ENCODE measurements at places on chromosomes 12 and 14. TPM values are rescaled to one million over a fixed set of nuclear protein-coding genes. Genes with fewer than 3 reads are reported as not detected.

DNA sequence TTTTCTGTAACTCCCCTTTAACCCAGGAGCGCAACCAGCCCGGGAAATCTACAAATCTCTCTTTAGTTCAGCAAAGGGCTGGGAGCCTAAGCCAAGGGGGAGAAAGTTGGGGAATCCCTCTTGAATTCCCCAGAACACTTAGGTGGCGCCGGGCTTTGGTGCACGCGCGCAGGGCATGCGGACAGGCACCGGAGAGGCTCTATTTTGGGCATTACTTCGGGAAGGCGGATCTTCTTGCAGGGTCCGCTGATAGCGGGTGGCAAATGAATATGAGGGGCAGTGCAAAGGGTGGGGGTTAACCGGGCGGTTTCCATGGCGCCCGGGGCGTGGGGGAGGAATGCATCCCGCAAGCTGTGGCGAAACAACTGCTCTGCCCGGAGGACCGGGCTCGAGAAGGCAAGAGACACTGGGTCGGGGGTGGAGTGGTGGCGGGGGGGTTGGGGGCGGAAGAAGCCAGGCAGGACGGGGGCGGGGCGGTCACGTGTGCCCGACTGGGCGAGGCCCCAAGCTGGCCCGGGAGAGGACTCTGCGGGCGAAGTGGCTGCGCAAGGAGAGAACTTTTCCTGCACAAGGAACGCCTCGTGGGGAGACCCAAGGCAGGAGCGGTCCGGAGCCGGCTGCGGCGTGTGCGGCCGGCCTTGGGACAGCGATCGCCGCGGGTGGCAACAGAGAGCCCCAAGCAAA is at the start of gene FLVCR2:
FLVCR2 (plus strand) TSS at position 519 of the 684 bp plus-strand sequence. CDS start 353 bp downstream, outside the sequence.
- DNase-seq = peak; percentile 96

- DNase-seq = no peak
These were observed 139.1 kb downstream of the SOX5 start for GRCh38 chr12:23810329-23810902.

Gene IFT81
- 15.1 TPM for total RNA-seq

Gene PLEKHG7
- total RNA-seq = not detected

Gene ABHD12B
- total RNA-seq = not detected

- no peak for DNase-seq
These were observed 319.8 kb downstream of the CEP128 start for GRCh38 chr14:80621701-80622100.

- DNase-seq = peak; percentile 92
These were observed 608 bp downstream of the PTGES3 start for GRCh38 chr12:56687223-56688128.

DNA sequence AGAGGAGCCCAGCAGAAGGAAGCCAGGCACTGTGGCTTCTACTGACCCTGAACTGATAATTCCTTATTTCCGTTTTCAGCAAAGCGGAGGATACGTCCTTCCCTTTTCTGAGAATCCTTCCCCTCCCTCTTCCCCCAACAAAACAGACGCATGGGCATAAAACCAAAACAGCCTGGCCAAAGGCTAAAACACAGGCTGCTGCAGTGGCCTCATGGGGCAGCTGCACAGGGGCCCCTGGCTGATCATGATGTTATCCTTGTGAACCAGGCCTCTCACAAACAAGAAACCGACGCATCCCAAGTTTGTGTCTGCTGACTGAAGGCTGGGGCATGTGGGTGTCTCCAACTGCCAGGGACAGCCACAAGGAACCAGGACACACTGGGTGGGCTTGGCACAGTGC is 23.4 kb upstream of the STON2 start:
- DNase-seq = no peak

DNA sequence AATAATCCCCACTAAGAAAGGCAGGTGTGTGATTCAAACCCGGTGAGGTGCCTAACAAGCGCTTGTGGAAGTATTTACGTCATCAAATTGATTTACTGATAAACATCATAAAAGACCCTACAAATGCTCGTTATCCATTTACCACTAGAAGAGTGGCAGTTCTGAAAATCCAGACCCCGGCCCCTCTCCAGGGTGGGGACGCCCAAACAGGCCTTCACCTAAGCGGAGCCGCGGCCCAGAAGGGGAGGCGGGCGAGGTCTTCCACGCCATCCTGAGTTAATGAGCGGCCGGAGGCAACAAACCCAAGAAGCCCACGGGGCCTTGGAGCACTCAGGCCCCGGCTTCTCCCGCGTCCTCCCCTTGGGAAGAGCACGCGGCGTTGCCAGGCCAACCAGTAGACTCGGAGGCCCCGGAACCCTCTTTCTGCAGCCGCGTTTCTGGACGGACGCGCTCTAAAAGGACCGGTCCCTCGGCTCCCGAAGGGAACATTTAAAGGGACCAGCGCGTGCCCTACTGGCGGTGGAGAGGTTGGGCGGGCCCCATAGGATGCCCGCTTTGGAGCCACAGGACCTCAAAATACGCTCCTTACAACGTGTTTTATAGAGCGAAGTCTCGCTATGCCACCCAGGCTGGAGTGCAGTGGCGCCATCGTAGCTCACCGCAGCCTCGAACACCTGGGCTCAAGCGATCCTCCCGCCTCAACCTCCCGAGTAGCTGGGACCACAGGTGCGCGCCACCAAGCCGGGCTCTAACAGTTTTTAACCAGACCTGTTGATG is 3.5 kb downstream of the PTPN21 start:
- DNase-seq = no peak

DNA sequence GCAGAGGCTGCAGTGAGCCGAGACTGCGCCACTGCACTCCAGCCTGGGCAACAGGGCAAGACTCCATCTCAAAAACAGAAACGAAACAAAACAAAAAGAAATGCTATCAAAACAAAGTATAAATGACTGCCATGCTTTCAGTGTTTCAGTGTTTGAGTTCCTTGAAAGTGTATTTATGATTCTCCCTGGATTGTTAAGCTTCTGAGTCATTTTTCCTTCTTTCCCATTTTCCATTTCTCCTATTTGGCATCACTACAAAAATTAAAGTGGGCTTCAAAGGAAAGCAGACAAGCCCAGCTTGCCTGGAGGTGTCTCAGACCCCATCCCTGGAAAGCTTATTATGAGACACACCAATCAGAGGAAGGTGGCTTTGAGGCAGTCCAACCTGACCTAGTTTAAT is 35.1 kb downstream of the NIN start:
- no peak for DNase-seq

Gene E2F7
- not detected for total RNA-seq

GRCh38 chr12:104747330-104747729 is 210.8 kb downstream of the SLC41A2 start:
- no peak for DNase-seq

- no peak for DNase-seq
These were observed 16.2 kb downstream of the TWF1 start for GRCh38 chr12:43789941-43790340.

Gene TTC6
- not detected for total RNA-seq

- DNase-seq = no peak
These were observed 22.3 kb downstream of the FBXW8 start for GRCh38 chr12:116933091-116933490.

GRCh38 chr12:52873832-52874572 is 25.2 kb upstream of the KRT78 start:
- peak; percentile 96 for DNase-seq

DNA sequence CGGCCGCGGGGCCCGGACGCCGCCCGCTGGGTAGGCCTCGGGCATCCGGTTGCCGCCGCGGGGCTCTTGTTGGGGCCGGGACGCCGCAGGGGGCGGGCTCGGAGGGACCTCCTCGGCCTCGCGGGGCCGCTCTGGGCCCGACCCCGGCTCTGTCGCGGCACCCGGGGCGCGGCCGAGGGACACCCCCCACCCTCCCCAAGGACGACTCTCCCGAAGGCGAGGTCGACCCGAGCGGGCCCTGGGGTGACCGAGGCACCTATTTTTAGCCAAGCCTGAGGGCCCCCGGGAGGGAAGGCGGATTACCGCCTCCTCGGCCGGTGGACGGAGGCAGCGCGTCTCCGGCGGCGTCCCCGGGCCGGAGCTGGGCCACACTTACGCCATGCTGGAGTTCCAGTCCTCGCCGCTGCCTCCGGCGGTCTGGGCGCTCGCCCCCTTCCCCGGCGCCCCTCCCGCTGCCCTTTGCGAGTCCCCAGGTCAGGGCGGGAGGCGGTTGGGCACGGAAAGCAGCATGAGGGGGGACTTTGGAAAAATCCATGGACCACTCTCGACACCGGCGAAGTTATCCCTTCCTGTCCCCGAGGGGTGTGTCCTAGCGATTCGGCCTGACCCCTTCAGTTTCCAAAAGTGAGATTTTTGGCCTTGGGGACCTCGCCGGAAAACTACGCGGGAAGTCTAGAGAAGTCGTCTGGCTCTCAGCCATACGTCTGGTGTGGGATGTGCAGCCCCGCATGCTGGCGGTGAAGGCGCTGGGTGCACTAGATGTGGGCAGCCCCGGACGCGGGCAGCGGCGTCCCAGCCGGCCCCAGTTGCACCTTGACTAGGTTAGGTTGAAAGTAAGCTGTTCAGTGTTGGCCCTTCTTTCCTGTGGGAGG is 699 bp downstream of the KTN1 start:
- no peak for DNase-seq

- no peak for DNase-seq
These were observed 51.7 kb downstream of the KANSL2 start for GRCh38 chr12:48630346-48630745.

Gene ANO4
- total RNA-seq = 0.06 TPM

GRCh38 chr14:20228681-20229080 is at the start of gene OR11H7:
OR11H7 (plus strand) TSS chr14:20228981.
- DNase-seq = no peak

DNA sequence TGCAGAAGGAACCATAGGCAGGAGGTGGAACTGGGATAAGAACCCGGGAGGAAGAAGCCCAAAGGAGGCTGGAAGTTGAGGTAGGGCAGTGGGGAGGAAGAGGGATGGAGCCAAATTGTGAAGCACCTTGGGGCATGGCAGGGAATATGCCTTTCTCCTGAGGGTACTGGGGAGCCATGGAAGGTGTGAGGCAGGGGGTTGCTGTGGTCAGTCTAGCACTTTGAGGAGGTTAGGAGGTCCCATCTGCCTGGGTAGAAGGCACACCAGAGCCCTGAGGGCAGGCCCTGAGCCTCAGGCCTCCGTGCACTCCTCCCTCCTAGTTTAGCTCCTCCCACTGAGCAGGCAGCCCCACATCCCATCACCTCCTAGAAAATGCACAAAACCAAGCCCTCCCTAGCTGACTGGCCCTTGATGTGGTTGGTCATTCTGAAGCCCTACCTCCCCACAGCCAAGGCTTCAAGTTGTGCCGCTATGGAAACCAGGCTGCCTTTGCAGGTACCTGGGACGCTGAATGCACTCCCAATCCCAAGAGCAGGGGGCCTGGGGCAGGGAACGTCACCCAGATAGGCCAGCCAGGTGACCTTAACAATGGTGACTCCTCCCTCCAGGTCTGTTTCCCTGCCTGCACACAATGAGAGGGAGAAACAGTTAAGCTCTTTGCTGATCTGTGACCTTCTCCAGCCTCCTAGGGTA is 15.1 kb downstream of the PHETA1 start:
- no peak for DNase-seq

Gene SERPINA9
- total RNA-seq = not detected

GRCh38 chr12:93363841-93364297 is 13.9 kb upstream of the NUDT4 start:
- no peak for DNase-seq

DNA sequence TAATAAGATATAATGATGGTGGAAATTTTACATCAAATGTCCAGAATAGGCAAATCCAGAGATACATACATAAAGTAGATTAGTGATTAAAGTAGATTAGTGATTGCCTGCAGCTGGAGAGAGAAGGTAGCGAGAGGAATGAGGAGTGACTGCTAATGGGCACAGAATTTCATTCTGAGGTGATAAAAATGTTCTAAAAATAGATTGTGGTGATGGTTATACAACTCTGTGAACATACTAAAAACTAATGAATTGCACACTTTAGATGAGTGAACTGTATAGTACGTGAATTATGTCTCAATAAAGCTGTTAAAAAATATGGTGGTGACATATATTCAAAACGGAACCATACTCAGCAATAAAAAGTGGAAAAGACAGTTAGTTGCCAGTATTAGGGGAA is 41.7 kb downstream of the PPP2R5E start:
- DNase-seq = no peak

DNA sequence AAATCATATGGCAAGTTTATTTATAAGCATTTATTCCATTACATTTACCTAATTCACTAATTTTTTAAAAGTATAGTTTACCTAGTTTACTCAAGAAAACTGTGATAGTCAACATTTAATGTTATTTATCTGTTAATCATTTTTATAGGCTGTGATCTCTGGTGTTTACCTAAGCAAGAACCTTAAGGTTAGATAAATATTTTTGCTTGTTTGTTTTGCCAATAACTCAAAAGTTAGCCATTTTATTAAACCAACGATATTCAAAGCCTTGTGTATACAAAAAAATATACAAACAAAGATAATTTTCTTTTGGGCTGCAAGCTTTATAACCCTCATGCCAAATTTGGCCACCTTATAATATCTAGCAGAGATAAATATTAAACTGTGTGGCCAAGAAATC is 157.3 kb downstream of the SLCO1B3 start:
- DNase-seq = no peak

DNA sequence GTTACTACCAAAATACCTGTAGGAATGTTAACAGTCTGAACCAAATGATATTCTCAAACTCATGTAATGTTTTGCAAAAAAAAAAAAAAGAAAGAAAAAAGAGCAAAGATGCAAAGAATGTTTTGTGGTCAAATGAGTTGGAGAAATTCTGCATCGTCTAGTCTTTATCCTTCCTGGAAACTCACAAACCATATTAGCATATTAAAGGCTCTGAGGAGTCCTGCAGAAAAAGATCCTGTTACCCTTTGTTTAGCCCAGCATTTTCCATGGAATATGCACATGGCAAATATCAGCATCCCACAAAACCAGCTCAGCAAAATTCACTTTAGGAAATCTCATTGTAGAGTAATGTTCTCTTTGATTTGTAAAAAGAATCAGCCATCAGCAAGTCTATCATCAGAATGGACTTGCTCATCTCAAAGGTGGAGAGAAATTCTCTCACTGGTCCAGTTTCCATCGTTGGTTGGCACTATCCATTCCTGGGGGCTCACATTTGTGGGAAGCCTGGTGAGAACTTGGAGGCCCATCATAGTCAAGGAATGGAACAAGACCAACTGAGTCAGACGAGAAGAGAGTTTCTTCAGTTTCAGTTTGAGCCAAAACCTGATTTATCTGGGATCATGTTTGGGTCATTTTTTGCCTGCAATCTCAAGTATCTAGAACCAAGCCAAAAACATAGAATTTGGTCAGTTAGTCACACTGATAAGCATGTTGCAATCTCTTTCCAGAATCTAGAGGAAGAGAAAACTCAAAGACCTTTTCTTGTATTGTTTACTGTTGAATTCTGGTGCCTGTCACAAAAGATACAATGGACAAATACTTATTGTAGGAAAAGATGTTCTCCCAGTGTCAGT is 129.8 kb downstream of the TBX5 start:
- DNase-seq = no peak

Gene FAM161B
- total RNA-seq = 4.3 TPM

- no peak for DNase-seq
These were observed 28.5 kb downstream of the FAM222A start for GRCh38 chr12:109741970-109742703.

Gene CCDC177
- total RNA-seq = not detected

Gene TMEM132C
- 3.8 TPM for total RNA-seq

Gene TEX52
- total RNA-seq = not detected

Gene PRICKLE1
- 24.9 TPM for total RNA-seq

All from esophagus muscularis mucosa (tissue), 4 donors.